ENCODE measurements at places on chromosomes 1 and 21.
A peak's percentile ranks its signal among the peaks of the same experiment; 100 is the strongest.

- no peak for DNase-seq
Observed at GRCh38 chr1:229621663-229622062, 4.3 kb downstream of the TAF5L start.

- DNase-seq: no peak
Observed at GRCh38 chr1:151967091-151967490, 26.6 kb downstream of the S100A10 start.

- DNase-seq: no peak
Observed at GRCh38 chr1:212401042-212401441, 13.6 kb downstream of the PACC1 start.

- no peak for DNase-seq
Observed at GRCh38 chr1:233409540-233409939, 82.0 kb downstream of the MAP3K21 start.

DNA sequence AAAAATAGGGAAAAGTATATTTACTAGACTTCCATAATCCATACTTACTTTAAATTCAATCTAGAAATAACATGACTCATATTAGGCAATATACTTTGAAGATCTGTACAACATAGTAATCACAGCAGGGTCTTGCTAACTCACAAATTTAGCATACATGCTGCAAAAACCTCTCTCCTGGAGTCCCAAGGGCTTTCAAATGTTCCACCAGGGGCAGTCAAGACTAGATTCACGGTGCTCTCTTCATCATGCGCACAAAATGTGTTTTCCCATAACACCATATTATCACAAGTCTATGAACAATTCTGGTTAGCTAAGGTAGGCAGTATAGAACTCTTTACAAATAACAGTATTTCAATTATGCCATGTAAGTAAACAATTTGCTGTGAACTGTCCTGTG lies 45.8 kb downstream of the SSX2IP start:
- DNase-seq: no peak

DNA sequence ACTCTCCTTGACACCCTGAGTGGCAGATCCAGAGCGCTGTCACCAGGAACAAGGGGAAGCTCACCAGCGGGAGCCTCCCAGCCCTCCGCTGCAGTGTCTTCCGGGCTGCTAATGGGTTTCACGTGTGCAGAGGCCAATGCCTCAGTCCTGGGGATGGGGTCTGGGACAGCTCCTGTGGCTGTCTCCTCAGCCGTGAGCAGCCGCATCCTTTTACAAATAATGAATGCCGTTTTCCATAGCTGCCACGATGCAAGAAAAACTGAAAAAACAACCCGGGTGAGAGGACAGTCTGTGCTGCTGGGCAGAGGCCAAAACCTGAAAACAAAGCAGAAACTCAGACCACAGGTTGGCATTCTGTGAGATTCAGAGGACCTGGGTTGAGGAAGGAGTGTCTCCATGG lies 212.2 kb upstream of the RAB4A start:
- peak; percentile 47 for DNase-seq

- no peak for DNase-seq
Observed at GRCh38 chr1:180431683-180432082, 70.7 kb downstream of the ACBD6 start.

- peak; percentile 68 for DNase-seq
Observed at GRCh38 chr1:151945725-151946722, 36.7 kb upstream of the THEM4 start.

DNA sequence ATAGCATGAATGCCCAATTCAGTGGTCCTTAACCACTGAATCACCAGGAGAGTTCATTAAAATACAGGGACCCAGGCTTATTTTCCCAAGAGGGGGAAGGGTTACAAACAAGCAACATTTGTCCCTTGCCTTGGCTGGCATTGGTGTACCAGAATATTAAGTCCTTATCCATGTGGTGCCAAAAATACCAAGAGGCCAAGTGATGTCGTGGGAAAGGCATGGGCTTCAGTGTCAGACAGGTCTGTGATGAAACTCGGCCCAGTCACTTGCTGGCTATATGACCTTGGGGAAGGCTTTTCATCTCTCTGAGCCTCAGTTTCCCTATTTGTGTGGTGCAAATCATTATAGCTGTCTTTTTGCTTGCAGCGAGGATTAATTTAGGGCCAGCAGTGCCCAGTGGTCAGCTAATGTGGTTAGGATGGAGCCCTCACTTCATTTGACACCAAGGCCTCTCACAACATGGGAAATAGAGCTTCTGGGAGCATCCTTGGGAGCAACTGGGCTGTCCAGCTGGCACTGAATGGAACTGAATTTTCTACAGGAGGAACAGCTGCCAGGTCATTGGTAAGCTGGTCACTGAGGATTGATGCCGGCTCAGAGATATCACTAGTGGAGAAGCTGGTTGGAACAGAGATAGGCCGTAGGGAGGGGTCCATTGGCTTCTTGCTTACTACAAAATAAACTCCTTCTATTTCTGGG lies 77.2 kb upstream of the PPP2R5A start:
- DNase-seq: no peak

DNA sequence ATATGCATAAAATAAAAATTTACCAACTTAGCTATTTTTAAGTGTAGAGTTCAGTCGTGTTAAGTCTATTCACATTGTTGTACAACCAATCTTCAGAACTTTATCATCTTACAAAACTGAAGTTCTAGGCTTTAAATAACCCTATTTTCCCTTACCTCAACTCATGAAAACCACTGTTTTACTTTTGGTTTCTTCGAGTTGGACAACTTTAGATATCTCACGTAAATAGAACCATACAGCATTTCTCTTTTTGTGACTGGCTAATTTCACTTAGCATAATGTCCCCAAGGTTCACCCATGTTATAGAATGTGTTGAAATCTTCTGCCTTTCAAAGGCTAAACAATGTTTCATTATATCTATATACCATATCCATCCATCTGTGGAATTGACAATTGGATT lies 819.0 kb upstream of the ADGRL4 start:
- no peak for DNase-seq

- DNase-seq: peak; percentile 89
Observed at GRCh38 chr1:60245324-60245723, 171.8 kb upstream of the C1orf87 start.

DNA sequence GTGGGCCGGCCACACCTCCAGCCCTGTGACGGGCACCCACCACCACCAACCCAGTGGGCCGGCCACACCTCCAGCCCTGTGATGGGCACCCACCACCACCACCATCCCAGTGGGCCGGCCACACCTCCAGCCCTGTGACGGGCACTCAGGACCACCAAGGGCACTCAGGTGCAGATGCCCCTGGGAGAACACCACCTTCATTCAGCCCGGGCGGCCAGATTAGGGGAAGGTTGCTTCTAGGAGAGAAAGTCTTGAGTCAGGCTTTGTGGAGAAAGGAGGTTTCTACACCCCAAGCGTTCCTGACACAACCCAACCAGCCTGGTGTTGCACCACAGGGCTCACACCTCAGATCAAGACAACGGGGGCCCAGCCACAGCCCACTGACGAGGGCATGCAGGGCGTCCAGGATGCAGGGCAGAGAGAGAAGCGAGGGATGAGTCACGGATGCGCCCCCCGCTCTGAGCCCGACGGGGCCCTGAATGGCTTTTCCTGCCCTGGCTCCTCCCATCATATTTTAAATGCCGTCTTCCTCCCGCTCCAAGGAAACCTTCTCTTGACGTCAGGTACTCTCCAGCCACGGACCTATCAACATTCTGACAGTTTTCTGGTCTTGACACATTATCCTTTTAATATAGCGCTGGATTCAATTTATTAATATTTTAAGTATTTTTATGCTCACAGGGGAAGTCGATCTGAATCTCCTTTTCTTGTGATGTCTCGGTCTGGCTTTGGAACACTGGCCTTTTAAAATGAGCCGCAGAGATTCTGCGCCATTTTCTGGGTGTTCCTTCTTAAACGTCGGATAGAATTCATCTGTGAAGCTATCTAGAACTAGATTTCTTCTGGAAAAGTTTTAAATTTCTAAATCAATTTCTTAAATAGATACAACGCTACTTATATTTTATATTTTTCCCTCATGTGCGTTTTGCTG lies 631 bp upstream of the SPATC1L start:
- DNase-seq: peak; percentile 43

GRCh38 chr1:192140382-192140781 lies 17.9 kb upstream of the RGS18 start:
- DNase-seq: no peak

DNA sequence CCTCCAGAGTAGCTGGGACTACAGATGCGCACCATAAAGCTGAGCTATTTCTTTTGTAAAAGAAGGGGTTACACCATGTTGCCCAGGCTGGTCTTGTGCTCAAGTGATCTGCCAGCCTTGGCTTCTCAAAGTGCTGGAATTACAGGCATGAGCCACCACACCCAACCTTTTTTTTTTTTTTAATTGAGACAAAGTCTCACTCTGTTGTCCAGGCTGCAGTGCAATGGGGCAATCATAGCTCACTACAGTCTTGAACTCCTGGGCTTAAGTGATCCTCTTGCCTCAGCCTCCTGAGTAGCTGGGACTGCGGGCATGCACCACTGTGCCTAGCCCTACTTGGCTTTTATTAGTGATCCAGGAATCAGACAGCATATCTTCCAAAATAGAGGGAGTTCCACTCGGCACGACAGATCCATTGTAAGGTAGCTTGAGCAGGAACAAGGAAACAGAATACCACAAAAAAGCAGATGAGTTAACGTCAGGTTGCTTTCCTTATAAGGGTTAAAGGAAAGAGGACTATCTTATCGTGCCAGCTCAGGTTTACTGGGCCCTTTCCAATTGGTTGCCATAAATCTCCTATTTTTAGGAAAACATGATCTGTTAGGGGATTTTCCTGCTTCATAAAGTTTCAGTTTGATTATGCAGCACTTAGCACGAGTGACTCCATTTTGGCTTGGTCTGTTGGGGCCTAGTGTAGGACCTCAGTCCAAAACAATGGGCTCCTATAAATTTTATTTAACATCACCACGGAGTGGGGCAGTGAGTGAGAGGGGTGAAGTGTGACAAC lies 45.2 kb downstream of the NENF start:
- no peak for DNase-seq

DNA sequence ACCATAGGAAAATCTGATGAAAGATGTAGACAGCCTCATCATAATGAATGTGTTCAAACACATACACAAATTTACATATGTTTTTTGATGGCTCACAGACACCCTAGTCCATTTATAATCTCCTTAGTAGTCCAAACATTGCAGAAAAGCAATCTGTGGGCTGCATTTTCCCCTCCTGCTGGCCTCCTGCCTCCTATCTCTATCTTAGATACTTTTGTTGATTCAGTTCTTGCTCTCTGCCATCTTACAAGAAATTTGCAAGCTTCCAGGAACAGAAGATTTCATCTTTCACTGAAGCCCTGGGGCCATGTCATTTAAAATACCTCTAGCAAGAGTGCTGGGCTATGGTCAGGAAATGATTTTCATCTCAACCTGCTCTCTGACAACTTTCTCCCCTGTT lies 50.6 kb downstream of the DUSP10 start:
- no peak for DNase-seq

- no peak for DNase-seq
Observed at GRCh38 chr1:234621127-234621468, 11.1 kb upstream of the IRF2BP2 start.

- DNase-seq: no peak
Observed at GRCh38 chr1:48047116-48047515, 49.9 kb upstream of the TRABD2B start.

DNA sequence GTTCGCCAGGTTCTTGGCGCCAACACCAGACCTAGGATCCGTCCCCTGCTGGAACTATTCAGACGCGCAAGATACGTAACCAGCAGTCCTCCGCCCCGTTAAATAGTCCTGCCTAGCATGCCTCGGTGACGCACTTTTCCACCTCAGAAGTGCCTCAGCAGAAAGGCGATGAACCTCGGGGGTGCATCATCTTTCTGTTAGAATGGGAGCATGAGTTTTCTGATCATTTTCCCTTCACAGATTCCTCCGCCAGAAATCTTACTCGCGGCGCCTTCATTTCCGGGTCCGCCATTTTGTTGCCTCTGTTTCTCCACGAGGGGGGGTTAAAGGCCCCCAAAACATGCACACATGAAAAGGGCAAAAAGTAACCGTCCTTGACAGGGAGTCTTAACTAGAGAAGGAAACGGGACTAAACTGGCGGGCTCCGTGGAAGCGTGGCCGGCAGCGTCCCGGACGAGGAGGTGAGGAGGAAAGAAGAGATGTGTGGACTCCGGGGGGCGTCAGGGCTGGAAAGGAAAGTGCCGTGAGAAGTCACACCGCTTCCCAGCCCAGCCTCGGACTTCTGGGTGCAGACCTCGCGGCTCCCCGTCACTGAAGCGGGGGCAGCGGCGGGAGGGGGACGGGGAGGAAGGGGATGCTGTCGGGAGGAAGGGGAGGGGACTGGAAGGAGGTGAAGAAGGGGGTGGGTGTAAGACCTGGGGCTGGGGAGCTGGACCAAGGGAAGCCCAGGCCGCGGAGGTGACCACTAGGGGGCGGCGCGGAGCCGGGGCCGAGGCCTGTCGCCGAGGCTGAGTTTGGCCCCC lies at the start of gene GABPB2:
Gene GABPB2, plus strand, starts transcription at position 288 of the 803 bp plus-strand sequence. CDS start 17,429 bp downstream, outside the sequence.
- peak; percentile 97 for DNase-seq

DNA sequence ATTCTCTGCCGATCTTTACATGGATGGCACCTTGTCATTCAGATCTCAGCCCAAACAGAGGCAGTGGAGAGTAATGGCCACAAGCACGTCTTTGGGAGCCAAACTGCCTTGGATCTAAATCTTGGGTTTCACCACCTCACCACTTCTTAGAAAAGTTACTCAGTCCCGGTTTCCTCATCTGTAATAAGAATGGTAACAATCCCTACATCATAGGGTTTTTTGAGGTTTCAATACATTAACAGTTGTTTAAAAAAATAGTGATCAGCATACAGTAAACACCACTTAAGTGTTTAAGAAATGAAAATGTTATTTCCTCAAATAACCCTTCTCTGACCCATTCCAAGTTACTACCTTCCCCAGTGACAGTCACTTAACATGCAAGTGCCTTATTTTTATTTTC lies 38.5 kb upstream of the KCNA3 start:
- DNase-seq: no peak

DNA sequence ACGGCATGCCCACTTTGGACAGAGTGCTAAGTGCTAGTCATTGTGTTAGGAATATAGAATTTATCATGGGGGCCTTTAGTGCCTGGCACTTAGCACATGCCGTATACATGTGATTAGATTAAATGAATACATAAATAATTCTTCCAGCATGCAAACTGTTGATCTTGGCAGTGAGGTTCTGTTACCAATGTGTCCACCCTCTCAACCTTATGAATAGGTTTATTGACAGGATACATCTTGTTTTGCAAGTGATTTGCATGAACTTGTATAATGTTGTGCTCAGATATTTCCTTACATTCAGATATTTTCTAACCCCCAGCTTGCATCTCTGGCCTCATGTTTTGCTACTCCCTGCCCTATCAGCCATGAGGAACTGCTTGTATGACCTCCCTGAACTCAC lies 60.3 kb upstream of the ZNF648 start:
- DNase-seq: no peak

DNA sequence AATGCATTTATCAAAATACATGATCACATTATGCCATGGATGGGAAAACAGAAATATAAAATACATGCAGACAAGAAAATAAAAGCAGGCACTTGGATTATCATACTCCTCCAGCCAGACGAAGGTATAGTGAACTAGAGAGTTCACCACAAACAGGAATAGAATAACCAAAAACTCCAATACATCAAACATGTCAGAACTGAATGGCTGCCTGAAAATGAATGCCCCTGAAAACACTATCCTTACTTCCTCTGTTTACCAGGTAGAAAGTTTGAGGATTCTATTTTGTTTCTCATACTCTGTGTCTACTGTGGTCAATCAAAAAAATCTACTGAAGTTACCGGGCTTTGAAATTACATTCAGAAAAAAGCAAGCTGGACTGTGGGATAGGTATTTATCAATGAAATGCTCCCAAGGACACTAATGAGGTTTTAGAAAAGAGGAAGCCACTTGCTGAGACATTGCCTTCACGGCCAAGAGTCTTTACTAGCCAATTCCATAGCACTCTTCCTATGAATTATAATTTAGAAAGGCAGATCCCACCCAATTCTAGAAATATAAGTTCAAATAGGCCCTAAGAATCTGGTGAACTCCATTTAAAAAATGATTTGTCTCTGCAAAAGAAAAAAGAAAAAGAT lies 197.7 kb downstream of the SMYD3 start:
- DNase-seq: no peak
